ENCODE measurements at places on chromosomes 5 and 9. TPM values are rescaled to one million over a fixed set of nuclear protein-coding genes. Genes with fewer than 3 reads are reported as not detected.

Gene LRRC70
- total RNA-seq: 0.15 TPM

Gene HRCT1
- 0.18 TPM for total RNA-seq

Gene PFN3
- not detected for total RNA-seq

Gene AHRR
- total RNA-seq: 5.4 TPM

Gene PLPPR1
- total RNA-seq: not detected

Gene PDE8B
- 2.0 TPM for total RNA-seq

Gene GGTA1
- total RNA-seq: not detected

Gene DMXL1
- 11.2 TPM for total RNA-seq

Gene CCDC192
- total RNA-seq: not detected

Gene GLE1
- total RNA-seq: 32.7 TPM

Gene ARL14EPL
- 0.10 TPM for total RNA-seq

Gene NPR3
- total RNA-seq: 16.9 TPM

Gene ACTBL2
- 0.05 TPM for total RNA-seq

Gene SPATA9
- not detected for total RNA-seq

Gene OR1J2
- total RNA-seq: not detected

Gene SLCO6A1
- total RNA-seq: not detected

Gene ROPN1L
- 1.7 TPM for total RNA-seq

Gene NUDT12
- 1.4 TPM for total RNA-seq

Gene RASEF
- total RNA-seq: 8.3 TPM

Gene DBH
- not detected for total RNA-seq

Gene PRDM12
- 0.28 TPM for total RNA-seq

Gene TSTD2
- 11.6 TPM for total RNA-seq

Gene GFRA3
- total RNA-seq: 0.05 TPM

Gene CDH12
- total RNA-seq: not detected

Gene PCDHB12
- not detected for total RNA-seq

Gene LRRTM2
- not detected for total RNA-seq

Gene INSL6
- not detected for total RNA-seq

Gene AOPEP
- 132 TPM for total RNA-seq

Gene PGM5
- not detected for total RNA-seq

Gene ANXA6
- 52.4 TPM for total RNA-seq

Gene ST8SIA4
- 0.45 TPM for total RNA-seq

Gene FGF1
- 0.42 TPM for total RNA-seq

Gene RAB24
- total RNA-seq: 23.5 TPM

Gene WDR31
- total RNA-seq: 1.6 TPM

Gene DNAH5
- 2.0 TPM for total RNA-seq

Gene THBS4
- 0.22 TPM for total RNA-seq

Gene C5orf63
- 4.0 TPM for total RNA-seq

Gene FAM174A
- 12.4 TPM for total RNA-seq

Gene GABRG2
- not detected for total RNA-seq

Gene SCGB3A2
- not detected for total RNA-seq

Gene RANBP17
- 1.6 TPM for total RNA-seq

Gene SNCAIP
- not detected for total RNA-seq

Gene POU5F2
- 0.02 TPM for total RNA-seq

Gene FBXW2
- 44.2 TPM for total RNA-seq

Gene CDC25C
- total RNA-seq: 9.1 TPM

Gene NMUR2
- total RNA-seq: 0.22 TPM

Gene NTNG2
- total RNA-seq: 0.57 TPM

Gene WNK2
- total RNA-seq: 7.5 TPM

Gene OR1Q1
- total RNA-seq: 0.16 TPM

Gene C9orf43
- total RNA-seq: 0.57 TPM
